ENCODE measurements at places on chromosomes 7 and 10.

DNA sequence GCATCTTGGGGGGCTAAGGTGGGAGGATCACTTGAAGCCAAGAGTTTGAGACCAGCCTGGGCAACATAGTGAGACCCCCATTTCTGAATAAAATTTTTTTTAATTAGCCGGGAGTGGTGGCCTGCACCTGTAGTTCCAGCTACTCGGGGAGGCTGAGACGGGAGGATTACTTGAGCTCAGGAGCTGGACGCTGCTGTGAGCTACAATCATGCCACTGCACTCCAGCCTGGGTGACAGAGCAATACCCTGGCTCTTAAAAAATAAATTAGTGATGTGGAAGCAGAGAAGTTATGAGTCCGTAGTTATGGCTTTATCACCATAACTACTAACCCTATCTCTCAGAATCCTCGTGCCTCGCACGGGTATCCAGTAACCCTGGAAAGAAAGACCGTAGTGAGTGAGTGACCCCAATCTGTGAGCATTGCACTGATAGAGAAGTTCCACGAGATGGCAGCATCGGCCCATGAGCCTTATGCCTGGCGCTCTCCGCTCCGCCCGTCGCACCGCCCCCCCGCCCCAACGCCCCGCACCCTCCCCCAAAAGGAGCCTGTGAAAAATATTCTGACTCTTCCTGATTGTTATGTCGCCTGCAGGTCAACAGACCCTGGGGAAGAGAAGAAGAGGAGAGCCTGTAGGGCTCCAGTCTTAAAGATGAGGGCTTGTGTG is 4.9 kb upstream of the SLC29A3 start:
- DNase-seq = peak; percentile 24

GRCh38 chr7:75621124-75621523 is 117.6 kb downstream of the HIP1 start:
- DNase-seq = no peak

- DNase-seq = no peak
Observed at GRCh38 chr7:51265066-51265907, 51.3 kb downstream of the COBL start.

- no peak for DNase-seq
Observed at GRCh38 chr10:132793213-132793612, 7.3 kb upstream of the NKX6-2 start.

DNA sequence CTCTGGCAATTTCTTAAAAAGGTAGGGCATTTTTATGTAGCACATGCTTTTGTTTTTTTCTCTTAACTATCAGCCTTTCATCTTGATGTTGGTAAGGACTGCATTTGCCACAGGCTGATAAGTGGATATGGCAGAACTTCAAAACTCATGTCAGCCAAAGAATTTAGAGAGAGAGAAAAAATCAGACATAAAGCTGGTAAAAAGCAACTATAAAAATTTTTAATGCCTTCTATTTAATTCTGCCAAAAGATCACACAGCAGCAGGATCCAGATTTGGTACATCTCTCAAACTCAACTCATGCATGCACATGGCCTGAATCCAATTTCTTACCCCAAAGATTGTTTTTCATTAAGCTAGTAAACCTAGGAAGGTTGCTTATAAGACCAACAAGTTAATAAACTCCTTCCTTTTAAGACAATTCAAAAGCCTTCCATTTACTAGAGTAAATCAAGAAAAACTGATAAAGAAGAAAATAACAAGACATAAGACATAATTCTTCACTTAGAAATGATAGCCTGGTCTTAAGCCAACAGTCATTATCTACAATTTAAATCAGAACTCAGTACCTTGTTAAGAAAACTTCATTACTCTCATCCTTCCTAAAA is 69.3 kb downstream of the GLI3 start:
- DNase-seq = no peak

- no peak for DNase-seq
Observed at GRCh38 chr7:27107391-27108381, 5.2 kb upstream of the HOXA2 start.

DNA sequence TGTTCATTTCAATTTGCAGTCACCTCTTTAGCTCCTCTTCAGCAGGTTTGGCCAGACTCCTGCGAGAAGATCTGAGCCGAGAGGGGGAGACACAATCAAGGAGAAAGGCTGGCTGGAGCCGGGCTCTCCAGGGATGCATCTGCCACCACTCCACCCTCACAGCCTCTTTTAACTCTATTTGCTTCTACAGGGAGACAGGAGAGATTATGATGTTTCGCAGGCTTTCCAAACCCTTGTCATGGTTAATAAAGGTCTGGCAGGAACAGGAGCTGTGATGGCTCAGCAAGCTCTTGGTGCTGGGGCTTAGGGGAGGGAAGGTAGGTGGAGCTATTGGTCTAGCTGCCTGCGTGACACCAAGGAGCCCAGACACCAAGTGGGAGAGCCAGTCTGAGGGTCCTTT is 448.1 kb upstream of the PODXL start:
- no peak for DNase-seq

- no peak for DNase-seq
Observed at GRCh38 chr10:44105696-44106095, 279.2 kb downstream of the CXCL12 start.

GRCh38 chr7:88306590-88307048 is at the start of gene STEAP4:
STEAP4 (minus strand) TSS chr7:88306894; CDS start chr7:88284269, 22,625 bp downstream.
- DNase-seq = no peak

GRCh38 chr10:78742730-78743615 is 325.8 kb upstream of the ZMIZ1 start:
- no peak for DNase-seq
